ENCODE measurements at places on chromosomes 3 and 15. TPM values are rescaled to one million over a fixed set of nuclear protein-coding genes. Genes with fewer than 3 reads are reported as not detected.

- no peaks in the 10 kb centered on the region for H3K36me3 ChIP-seq
- no peaks in the 10 kb centered on the region for H3K27me3 ChIP-seq
- H3K27ac ChIP-seq: no peak overlapping the region
- DNase-seq: no peak
These were observed 19.1 kb downstream of the USP3 start for GRCh38 chr15:63523306-63523990.

DNA sequence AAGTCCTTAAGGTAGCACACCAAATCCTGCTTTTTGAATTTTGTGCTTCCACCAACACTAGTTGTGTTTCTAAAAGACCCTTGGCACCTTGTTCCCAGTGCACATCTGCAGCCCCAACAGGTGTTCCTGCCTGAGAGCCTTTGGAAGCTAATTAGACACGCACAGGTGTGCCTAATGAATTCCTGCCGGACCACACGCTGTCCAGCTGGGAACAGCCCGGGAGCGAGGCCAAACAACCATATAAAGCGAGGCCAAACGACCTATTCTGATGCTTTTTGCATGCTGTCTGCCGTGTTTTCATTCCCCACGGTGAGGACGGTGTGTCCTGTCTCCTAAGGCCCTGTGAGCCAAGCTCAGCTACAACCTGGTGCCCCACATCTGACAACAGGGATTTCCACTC, 99.5 kb downstream of the ATG7 start:
- peaks cover 9% of the 10 kb centered on the region for H3K36me3 ChIP-seq
- no peak for DNase-seq
- H3K4me3 ChIP-seq: no peak overlapping the region

Gene DPPA2
- total RNA-seq: not detected

DNA sequence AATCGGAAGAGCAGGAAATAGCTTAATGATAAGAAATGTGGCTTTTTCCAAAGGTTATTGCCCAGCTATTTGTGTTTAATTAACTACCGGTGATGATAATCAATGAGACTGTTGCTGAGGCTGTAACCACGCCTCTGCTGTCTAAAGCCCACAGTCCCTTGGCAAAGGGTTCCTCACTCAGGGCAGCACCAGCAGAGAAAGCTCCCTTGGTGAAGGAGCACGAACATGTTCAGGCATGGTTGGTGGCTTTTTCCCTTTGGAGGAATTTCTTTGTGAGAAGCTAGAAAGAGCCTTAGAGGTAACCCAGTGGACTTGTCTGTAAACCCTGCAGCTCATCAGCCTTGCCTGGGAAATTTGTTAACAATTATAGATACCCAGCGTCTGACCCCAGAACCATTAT, 7.5 kb upstream of the ST6GAL1 start:
- no peak overlapping the region for H3K4me3 ChIP-seq
- H3K27ac ChIP-seq: no peak overlapping the region
- H3K27me3 ChIP-seq: no peaks in the 10 kb centered on the region
- H3K4me1 ChIP-seq: no peaks in the 10 kb centered on the region

GRCh38 chr3:11381563-11381962, 109.4 kb downstream of the ATG7 start:
- no peak overlapping the region for H3K27ac ChIP-seq
- DNase-seq: no peak
- H3K27me3 ChIP-seq: no peaks in the 10 kb centered on the region
- peaks cover 26% of the 10 kb centered on the region for H3K4me1 ChIP-seq
- H3K36me3 ChIP-seq: peaks cover 8% of the 10 kb centered on the region
- no peak overlapping the region for H3K4me3 ChIP-seq

GRCh38 chr15:41869770-41870688, 23.8 kb downstream of the SPTBN5 start:
- no peaks in the 10 kb centered on the region for H3K36me3 ChIP-seq
- no peak for DNase-seq
- no peak overlapping the region for H3K27ac ChIP-seq
- H3K4me1 ChIP-seq: no peaks in the 10 kb centered on the region
- H3K4me3 ChIP-seq: no peak overlapping the region

Gene PAK6
- total RNA-seq: 5.7 TPM

Gene SNX22
- total RNA-seq: 28.3 TPM

DNA sequence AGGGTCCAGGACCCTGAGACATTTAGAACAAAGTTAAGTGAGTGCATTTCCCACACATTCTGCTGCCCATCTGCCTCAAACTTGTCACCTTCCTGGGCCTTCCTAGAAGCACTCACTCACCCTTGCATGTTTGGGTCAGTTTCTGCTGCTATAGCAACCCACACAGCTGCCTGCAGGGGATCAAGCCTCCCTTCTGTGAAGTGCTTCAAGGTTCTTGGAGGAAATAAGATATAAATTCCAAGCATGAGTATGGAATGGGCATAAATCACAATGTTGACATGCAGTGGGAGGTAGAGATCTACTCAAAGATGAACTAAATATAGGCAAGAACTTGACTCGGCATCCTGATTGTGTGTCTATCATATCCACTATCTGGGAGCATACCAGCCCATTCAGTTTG, 140.4 kb downstream of the SLC9A9 start:
- no peak overlapping the region for H3K4me3 ChIP-seq
- no peak for DNase-seq
- no peaks in the 10 kb centered on the region for H3K4me1 ChIP-seq
- H3K36me3 ChIP-seq: no peaks in the 10 kb centered on the region
- no peaks in the 10 kb centered on the region for H3K27me3 ChIP-seq
- H3K27ac ChIP-seq: no peak overlapping the region

GRCh38 chr3:100988080-100988479, 5.1 kb downstream of the ABI3BP start:
- peaks cover 8% of the 10 kb centered on the region for H3K4me1 ChIP-seq
- DNase-seq: no peak
- no peaks in the 10 kb centered on the region for H3K27me3 ChIP-seq
- no peaks in the 10 kb centered on the region for H3K36me3 ChIP-seq
- H3K4me3 ChIP-seq: no peak overlapping the region
- H3K27ac ChIP-seq: no peak overlapping the region

GRCh38 chr3:52023860-52024764, 28.4 kb upstream of the RPL29 start:
- H3K27ac ChIP-seq: peak overlapping the region; percentile 30
- no peaks in the 10 kb centered on the region for H3K27me3 ChIP-seq
- no peaks in the 10 kb centered on the region for H3K36me3 ChIP-seq

DNA sequence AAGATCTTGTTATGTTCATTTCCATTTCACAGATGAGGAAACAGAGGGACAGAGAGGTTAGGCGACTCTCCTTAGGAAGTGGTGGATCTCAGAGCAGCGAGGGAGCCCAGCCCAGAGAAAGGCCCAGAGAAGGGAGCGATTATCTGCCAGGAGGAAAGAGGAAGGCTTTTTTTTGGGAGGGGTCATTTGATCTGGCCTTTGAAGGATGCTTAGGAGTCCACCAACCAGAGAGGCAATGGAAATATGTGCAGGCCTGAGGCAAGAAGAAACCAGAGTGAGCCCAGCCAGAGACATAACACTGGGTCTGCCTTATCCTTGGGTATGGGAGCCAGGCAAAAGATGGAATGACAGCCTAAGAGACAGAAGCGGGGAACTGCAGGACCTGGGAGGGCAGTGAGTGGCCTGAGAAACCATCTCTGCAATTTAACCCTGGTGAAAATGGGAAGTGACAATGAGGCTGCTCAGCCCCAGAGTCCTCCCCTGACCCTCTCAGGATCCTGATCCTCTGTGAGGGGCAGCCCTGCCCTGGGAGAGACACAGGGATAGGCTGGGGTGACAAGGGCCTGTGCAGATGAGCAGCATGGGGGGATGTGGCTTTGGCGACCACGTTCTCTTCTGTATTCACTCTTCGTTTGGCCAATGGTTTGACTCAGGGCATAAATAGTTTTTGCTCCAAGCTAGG, 163.2 kb downstream of the WNT7A start:
- no peaks in the 10 kb centered on the region for H3K4me1 ChIP-seq
- H3K4me3 ChIP-seq: no peak overlapping the region
- H3K27ac ChIP-seq: no peak overlapping the region
- peak; percentile 22 for DNase-seq
- H3K27me3 ChIP-seq: no peaks in the 10 kb centered on the region
- H3K36me3 ChIP-seq: no peaks in the 10 kb centered on the region

- H3K4me1 ChIP-seq: no peaks in the 10 kb centered on the region
- no peaks in the 10 kb centered on the region for H3K36me3 ChIP-seq
- peaks cover 7% of the 10 kb centered on the region for H3K27me3 ChIP-seq
These were observed 159.7 kb downstream of the POLR2M start for GRCh38 chr15:57866149-57866736.

Gene PTH1R
- total RNA-seq: 14.9 TPM

Gene CHRNA7
- 0.75 TPM for total RNA-seq

- no peak overlapping the region for H3K4me3 ChIP-seq
- H3K4me1 ChIP-seq: peaks cover 14% of the 10 kb centered on the region
- no peaks in the 10 kb centered on the region for H3K27me3 ChIP-seq
- no peaks in the 10 kb centered on the region for H3K36me3 ChIP-seq
These were observed 3.0 kb upstream of the ANO10 start for GRCh38 chr3:43624619-43625305.

- H3K4me3 ChIP-seq: peak overlapping the region; percentile 95
- H3K4me1 ChIP-seq: peaks cover 29% of the 10 kb centered on the region
- H3K27ac ChIP-seq: peak overlapping the region; percentile 93
- H3K27me3 ChIP-seq: no peaks in the 10 kb centered on the region
- no peak for DNase-seq
These were observed 1.6 kb downstream of the PDE8A start for GRCh38 chr15:84983294-84983693.

Gene DAZL
- not detected for total RNA-seq

DNA sequence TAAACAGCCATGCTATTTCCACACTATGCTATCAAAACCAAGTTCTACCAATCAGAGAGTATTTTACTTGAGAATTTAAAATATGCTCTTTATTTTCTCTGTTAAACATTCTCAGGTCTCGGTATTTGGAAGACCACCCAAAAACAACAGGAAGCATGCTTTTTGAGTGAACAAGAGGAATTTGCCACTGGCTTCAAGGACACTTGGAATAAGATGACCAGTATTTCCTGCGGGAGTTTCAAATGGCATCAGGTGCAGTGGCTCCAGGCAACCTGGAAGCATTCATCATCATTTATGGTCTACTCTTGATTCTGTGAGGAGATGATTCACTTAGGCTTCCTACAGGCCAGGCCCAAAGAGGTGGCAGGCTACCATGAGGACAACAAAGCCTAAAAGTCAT, 305.7 kb upstream of the ATP11B start:
- H3K27me3 ChIP-seq: no peaks in the 10 kb centered on the region
- DNase-seq: no peak
- H3K4me1 ChIP-seq: no peaks in the 10 kb centered on the region
- H3K36me3 ChIP-seq: no peaks in the 10 kb centered on the region

- H3K27me3 ChIP-seq: no peaks in the 10 kb centered on the region
- no peak for DNase-seq
- no peak overlapping the region for H3K27ac ChIP-seq
- no peaks in the 10 kb centered on the region for H3K36me3 ChIP-seq
- H3K4me3 ChIP-seq: no peak overlapping the region
These were observed 39.5 kb upstream of the NSMCE3 start for GRCh38 chr15:29309139-29309538.

GRCh38 chr15:77356305-77356704, 63.6 kb downstream of the PEAK1 start:
- DNase-seq: no peak
- no peaks in the 10 kb centered on the region for H3K36me3 ChIP-seq
- peaks cover 4% of the 10 kb centered on the region for H3K4me1 ChIP-seq
- no peak overlapping the region for H3K27ac ChIP-seq
- H3K4me3 ChIP-seq: no peak overlapping the region
- no peaks in the 10 kb centered on the region for H3K27me3 ChIP-seq

Gene SLC12A1
- total RNA-seq: not detected

- peak; percentile 31 for DNase-seq
- H3K27me3 ChIP-seq: no peaks in the 10 kb centered on the region
- no peak overlapping the region for H3K4me3 ChIP-seq
- no peaks in the 10 kb centered on the region for H3K36me3 ChIP-seq
These were observed 134.1 kb upstream of the PLSCR5 start for GRCh38 chr3:146739203-146739671.

- H3K4me3 ChIP-seq: no peak overlapping the region
- no peak overlapping the region for H3K27ac ChIP-seq
- H3K27me3 ChIP-seq: no peaks in the 10 kb centered on the region
- no peaks in the 10 kb centered on the region for H3K36me3 ChIP-seq
These were observed 136.4 kb downstream of the B3GALNT1 start for GRCh38 chr3:160968761-160969160.

Gene DNAH1
- 11.2 TPM for total RNA-seq

Gene UBA3
- total RNA-seq: 55.3 TPM

DNA sequence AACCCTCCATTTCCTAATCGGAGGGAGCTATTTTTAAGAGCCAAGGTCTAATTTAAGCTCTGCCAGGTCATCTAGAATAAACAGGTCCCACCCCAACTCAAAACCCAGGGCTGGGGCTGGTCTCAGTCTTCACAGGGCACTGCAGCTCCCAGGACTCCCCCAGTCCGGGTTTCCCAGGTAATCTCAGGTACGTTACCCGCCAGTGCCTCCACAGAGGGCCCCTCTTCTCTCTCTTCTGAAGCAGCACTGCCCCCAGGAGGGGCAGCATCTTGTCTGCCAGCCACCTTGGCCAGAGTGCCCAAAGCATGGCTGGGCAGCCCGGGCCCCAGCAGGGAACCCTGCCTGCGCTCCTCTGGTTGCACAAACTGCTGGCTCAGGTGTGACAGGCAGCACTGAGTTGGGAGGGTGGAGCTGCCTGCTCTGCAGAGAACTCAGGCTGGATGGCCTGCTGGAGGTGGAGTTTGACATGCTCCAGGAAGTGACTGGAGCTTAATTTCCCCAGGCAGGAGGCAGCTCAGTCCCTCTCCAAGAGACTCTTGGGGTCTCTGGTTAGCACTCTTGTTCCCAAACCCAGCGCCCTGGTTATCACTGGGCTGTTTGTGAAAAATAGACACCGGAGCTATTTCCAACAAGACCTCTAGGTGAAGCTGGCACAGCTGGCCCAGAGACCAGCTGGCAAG, at the start of gene PLA2G4F:
Gene PLA2G4F, minus strand, starts transcription at position 394 of the 680 bp plus-strand sequence. Its CDS starts 87 bp downstream, at position 307.
- DNase-seq: peak; percentile 88
- peaks cover 28% of the 10 kb centered on the region for H3K36me3 ChIP-seq
- H3K27ac ChIP-seq: peak within 1 kb of the TSS; percentile 71
- H3K27me3 ChIP-seq: no peaks in the 10 kb centered on the region

DNA sequence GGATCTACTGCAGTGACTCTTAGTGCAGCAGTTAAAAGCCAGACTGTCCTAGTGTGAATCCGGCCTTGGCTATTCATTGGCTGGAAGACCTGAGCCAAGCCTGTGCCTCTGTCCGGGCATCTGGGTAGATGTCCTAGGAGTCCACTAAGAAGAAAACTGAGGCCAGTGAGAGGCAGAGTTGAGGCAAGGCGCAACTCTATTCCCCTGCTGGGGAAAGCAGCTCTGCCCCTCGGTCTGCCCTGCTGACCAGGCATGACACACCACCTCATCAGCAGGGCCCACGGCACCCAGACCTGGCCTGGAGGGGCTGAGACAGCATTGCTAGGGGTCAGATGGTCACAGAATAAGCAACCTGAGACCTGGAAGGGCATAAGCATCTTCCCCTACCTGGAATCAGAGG, 46.7 kb upstream of the ABHD2 start:
- no peaks in the 10 kb centered on the region for H3K4me1 ChIP-seq
- H3K27me3 ChIP-seq: no peaks in the 10 kb centered on the region

Measured in upper lobe of right lung (tissue), 1 donor.